ENCODE measurements at places on chromosomes 16 and 17.
A peak's percentile ranks its signal among the peaks of the same experiment; 100 is the strongest.

GRCh38 chr17:49993423-49994060 is 1.5 kb downstream of the DLX3 start:
- DNase-seq: no peak

GRCh38 chr17:76710863-76711611 is at the start of gene MXRA7:
TSS of gene MXRA7 (minus strand) at chr17:76710965. CDS start at chr17:76710946, 19 bp downstream.
- peak; percentile 47 for DNase-seq

GRCh38 chr16:51150165-51150887 is 744 bp downstream of the SALL1 start:
- no peak for DNase-seq

DNA sequence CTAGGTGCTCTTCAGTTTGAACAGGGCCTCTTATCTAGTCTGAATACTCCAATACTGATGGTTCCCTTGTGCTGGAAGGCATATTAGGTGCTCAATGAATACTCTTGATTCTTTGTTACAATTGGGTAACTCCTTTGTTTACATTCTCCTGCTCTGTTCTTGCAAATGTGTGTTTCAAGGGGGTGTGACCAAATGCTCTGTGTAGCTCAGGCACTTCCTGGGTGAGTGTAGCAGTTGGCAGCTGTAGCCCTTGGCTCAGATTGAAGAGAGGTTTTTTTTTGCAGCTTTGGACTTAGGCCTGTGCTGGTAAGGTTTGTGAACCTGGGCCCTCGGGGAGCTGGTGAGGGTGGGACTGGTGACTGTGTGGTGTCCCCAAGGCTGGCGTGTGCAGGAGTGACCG is 20.2 kb downstream of the TBCD start:
- DNase-seq: no peak

DNA sequence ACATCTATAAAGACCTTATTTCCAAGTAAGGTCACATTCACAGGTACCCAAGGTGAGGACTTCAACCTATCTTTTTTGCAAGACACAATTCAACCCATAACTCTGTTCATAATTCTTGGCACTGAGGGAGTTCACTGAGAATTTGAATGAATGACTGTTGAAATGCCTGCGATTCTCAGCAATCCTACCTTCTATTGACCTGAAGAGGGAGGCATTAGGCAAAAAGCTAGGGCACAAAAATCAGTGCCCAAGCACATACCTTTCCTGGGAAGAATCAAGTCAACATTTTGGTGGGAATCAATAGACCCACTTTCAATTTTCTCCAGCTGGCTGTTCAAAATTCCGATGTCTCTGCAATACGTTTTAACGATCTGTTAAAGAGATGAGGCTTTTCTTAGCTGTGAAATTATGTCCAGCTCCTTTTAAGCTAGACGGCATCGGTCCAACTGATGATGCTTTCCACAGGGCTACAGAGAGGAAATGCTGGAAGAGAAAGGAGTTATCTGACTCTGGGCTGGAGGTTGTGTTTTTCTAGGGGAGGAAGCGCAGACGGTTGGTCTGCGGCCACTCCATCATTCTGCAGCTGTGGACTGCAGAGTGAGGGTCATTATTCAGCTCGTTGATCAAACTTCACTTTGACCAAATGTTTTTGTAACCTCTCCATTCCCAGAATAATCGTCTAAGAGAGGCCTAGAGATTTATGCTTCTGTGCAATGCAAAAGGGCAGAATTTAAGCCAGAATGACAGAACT is 25.2 kb downstream of the BCO1 start:
- no peak for DNase-seq

All from NCI-H2171 treated with DMSO at 0.1 percent for 48 hours (cell line).